ENCODE measurements at places on chromosomes 4 and X.

GRCh38 chr4:95059663-95060062 lies 301.9 kb downstream of the BMPR1B start:
- DNase-seq = peak; percentile 56

GRCh38 chr4:92120810-92121498 lies 182.8 kb upstream of the GRID2 start:
- no peak for DNase-seq

- DNase-seq = no peak
These were observed 125.7 kb downstream of the PALLD start for GRCh38 chr4:168622600-168622999.

DNA sequence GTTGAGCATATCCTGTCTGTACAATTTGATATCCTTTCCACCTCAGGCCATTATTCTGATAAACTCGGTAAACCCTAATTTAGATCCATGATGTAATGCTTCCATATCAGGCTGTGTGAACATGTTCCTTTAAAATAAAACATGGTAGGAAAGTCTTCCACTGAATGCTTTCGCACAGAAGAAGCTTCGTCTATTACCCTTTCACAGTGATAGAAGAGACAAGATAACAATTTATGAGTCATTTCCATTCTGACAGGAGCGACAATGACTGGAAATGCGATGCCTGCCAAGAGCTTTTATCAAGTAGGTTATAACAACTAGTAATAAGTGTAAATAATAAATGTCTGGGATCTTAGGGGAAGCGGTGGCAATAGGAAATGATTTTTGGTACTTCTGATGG lies 98.8 kb downstream of the TTC29 start:
- DNase-seq = no peak

DNA sequence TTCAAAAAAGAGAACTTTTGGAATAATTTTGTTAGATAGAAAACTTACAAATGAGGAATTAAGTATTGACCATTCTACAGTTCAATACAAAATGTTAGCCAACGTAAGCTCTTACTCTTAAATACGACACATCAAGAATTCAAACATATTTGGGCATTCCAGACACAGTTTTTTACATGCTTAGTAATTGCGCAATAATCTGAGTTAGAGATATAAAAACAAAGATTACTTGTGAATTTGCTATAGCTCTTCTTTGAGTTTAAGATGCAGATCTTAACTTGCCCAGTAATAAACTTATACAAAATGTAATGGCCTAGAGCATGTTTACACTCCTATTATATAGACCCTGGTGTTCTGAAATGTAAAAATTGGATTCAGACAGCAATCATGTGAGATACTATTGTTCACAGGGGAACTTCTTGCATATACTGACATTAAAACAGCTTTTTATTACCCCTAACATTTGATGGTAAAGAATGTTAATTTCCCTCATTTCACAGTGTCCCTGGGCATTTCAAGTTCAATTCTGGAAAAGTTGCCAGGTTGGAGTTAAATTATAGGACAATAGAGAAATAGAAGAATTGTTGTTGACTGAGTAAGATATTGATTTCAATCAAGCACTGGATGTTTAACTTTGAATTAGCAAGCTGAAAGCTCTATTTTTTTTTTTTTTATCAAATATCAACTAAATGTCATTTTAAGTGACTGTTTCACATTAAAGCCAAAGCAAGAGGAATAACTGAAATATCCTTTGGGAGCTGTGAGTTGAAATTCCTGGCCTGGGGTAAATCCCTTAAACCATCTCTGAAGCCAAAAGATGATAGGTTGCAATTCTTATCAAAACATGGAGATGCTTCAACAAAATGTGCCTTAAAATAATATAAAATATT lies 910 bp downstream of the HPGDS start:
- no peak for DNase-seq

- DNase-seq = no peak
These were observed 237.2 kb upstream of the FSTL5 start for GRCh38 chr4:162401021-162401420.

GRCh38 chr4:128232719-128233118 lies 54.9 kb downstream of the PGRMC2 start:
- no peak for DNase-seq

GRCh38 chr4:69576251-69576877 lies 63.1 kb downstream of the UGT2A2 start:
- no peak for DNase-seq

DNA sequence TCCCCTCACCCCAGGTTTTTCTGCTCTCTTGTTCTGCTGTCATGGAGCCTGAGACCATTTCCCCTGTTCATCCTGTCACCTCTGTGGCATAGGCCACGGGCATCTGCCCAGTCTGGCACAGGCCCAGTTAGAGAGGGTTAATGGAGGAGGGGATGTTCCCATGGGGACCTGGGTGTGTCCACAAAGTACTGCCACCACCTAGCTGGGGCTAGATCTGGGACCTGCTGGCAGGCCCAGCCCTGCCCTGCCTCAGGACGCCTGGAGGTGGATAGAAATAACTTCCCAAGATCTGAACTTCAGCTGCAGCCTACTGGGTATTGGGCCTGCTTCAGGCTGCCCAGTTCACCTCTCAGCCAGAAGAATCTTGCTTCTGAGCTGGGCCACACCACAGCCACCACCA lies 13.5 kb downstream of the EFNB1 start:
- no peak for DNase-seq

DNA sequence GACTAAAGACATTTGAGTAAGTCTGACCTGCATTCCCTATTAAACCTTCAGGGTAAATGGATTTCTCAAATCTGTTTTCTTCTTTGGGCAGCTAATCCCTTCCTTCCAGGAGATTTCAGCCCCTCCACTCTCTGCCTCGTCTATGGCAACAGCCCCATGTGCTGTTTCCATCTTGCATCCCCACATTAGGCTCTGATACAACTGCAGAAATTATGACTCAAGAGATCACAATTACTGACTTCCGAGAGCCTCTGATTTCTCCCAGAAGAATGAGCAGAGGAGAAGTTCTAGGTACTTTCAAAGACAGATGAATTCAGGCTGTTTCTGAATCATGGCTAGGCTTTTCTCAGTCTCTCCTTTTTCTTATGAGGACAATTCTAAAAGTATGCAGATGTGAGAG lies 38.7 kb downstream of the RAI2 start:
- DNase-seq = no peak

DNA sequence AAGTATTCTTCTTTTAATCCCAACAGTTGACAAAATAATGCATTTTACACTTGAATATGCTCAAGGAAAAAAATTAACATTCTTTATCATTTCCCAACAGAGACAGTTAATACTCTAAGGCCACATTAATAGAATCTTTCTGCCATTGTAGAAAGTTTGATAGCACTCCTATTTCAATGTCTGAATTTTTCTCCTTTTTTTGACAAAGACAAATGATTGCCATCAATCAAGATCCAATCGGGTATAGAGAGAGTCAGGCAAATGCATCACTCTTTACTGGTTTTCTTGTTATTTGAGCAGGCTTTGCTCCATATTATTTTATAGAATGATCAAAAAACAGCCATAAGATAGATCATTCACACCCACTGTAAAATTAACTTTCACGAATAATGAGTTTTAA lies 46.1 kb downstream of the MAB21L2 start:
- no peak for DNase-seq

GRCh38 chr4:79272761-79273160 lies 53.1 kb downstream of the NAA11 start:
- DNase-seq = no peak

GRCh38 chrX:44104699-44105098 lies 131.5 kb upstream of the NDP start:
- no peak for DNase-seq

DNA sequence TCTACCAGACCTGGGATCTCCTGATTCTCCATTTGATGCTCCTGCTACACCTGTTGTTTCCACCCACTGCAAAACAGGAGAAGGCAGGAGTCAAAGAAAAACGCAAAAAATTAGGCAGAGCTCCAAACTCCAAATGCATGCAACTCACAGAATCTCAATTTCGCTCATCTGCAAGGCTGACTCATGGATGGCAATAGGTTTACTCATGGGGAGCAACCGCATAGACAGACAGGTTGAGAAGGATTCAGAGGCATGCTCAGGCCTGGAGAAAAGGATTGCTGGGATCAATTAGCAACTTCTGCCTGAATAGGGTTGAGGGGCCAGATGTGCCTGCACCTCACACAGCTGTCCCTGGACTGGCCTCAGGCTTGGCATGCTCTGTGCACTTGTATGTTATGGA lies 231.0 kb downstream of the LDB2 start:
- DNase-seq = no peak

- DNase-seq = no peak
These were observed 188.3 kb downstream of the SH3BGRL start for GRCh38 chrX:81390237-81390636.

GRCh38 chrX:19611636-19612376 lies 96.5 kb upstream of the MAP3K15 start:
- no peak for DNase-seq

DNA sequence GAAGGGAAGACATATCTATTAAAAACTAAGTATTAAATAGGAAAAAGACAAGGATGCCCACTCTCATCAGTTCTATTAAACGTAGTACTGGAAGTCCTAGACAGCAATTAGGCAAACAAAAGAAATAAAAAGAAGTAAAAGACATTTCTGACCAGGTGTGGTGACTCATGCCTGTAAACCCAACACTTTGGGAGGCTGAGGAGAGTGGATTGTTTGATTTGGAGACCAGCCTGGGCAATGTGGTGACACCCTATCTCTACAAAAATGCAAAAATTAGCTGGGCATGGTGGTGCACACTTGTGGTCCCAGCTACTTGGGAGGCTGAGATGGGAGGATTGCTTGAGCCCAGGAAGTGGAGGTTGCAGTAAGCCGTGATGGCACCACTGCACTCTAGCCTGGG lies 1071.8 kb downstream of the FAT4 start:
- DNase-seq = no peak

DNA sequence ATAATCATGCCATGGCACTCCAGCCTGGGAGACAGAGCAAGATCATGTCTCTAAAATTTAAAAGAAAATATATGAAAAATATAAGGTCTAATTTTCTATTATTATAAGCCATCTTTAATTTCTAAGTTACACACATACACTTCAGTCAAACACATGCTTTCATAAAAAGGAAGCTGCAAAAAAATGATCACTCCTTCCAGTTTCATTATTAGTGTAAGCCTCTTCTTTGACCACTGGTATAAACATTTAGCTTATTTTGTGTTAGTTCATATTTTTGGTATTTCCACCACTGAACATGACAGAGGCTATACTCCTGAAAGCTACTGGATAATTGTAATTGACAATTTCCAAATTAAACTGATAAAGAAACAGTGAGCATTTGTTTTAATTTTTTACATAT lies 163.3 kb upstream of the USP38 start:
- DNase-seq = no peak

- DNase-seq = peak; percentile 35
These were observed 14.9 kb upstream of the PORCN start for GRCh38 chrX:48493890-48494364.

GRCh38 chr4:65089666-65090065 lies 580.6 kb downstream of the EPHA5 start:
- peak; percentile 2 for DNase-seq

- DNase-seq = no peak
These were observed 146.7 kb upstream of the PITX2 start for GRCh38 chr4:110769578-110769977.

- no peak for DNase-seq
These were observed 309.8 kb upstream of the GALNT7 start for GRCh38 chr4:172858731-172859230.

GRCh38 chr4:117383468-117383867 lies 298.1 kb upstream of the TRAM1L1 start:
- no peak for DNase-seq

- no peak for DNase-seq
These were observed 69.8 kb downstream of the COL25A1 start for GRCh38 chr4:109232681-109233080.

DNA sequence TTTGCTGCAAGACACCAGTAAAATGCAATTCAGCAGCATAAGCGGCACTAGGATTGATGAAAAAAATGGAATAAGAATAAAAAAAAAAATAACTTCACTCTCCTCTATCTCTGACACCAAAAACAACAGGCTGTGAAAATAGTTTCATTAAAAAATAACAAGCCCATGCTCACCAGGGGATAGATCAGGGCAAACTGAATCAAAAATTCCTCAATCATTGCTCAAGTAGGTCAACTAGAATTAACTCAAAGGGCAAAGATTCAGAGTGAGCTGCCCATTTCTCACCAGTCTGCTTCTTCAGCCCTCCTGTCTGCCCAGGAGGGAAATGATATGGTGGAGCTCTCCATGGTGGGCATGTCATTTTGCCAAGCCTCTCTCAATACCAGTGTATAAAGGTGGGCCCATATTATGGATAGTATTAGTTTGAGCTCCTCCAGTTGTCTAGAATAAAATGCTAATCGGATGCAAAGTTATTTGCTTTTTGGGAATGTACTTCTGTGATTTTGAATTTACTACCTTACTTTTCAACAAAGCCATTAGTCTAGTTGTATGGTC lies 153.9 kb downstream of the UNC5C start:
- DNase-seq = no peak

GRCh38 chr4:115275615-115276014 lies 162.2 kb upstream of the NDST4 start:
- DNase-seq = no peak

Data from endothelial cell of umbilical vein (primary cell).